Muscle of leg (tissue), 16 donors: ENCODE measurements at places on chromosomes 4 and X. TPM values are rescaled to one million over a fixed set of nuclear protein-coding genes. Genes with fewer than 3 reads are reported as not detected.

- DNase-seq = no peak
Observed at GRCh38 chr4:163697121-163697520, 202.6 kb downstream of the TMA16 start.

DNA sequence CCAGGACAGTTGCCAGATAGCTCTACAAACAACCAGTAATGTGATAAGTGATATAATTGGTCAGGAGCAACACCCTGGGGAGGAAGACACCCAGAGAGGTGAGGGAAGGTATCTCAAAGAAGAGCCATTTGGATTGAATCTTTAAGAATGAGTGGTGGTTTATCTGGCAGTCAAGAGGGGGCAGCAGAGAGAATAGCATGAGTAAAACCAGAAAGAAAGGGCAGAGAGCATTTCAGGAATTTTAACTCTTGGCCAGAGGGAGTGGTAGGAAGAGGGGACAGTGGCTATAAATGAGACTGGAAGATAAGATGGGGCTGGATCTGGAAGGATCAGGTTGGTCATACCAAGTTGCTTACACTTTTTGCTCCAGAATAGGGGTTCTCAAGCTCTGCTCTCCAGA lies 5.9 kb upstream of the SEPTIN6 start:
- DNase-seq = peak; percentile 50

DNA sequence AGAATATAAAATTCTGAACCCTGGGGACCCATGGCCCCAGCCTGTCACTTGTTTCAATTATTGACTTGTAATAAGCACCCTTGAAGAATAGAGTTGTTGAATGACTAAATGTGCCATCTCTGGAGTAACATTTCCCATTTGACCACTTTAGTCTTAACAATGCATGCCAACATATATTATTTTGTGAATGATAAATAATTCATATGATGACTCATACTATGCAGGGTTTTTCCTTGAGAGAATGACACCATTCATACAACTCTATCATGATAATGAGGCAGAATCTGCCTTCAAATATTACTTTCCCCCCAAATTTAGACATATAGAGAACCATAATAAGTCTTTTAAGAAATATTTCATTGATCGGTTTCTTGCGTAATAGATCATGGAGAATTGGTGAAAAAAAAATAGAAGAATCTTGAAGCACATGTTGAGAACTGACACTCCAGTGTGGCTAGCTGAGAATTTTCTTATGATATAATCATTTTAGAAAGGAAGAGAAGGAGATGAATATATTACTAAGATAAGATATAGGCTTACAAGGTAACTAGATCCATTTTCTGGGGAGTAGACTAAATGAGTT lies 404.5 kb downstream of the GRXCR1 start:
- no peak for DNase-seq

DNA sequence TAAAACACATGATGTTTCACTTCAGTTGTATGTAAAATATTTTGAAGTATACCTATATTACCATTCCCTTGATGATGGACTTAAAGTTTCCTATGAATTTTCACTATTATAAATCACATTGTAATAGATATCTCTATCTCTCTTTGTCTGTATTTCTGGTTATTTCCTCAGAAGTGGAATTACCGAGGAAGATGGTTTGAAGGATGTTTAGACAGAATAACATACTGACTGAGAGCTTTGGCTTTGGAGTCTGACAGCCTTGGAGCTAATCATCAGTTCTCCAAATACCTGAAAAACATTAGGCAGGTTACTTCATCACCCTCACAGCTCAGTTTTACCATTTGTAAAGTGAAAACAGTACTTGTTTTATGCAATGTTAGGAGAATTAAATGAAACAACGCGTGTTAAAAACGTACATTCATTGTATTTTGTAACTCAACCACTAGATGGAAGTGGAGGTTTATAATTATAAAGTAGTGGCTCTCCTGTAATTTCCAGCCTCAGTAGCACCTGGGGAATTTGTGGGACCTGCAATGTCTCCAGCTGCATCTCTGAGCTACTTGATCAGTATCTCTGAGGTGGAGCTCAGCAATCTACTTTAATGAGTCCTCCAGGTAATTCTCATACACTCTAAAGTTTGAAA lies 14.3 kb downstream of the JCHAIN start:
- DNase-seq = peak; percentile 48

DNA sequence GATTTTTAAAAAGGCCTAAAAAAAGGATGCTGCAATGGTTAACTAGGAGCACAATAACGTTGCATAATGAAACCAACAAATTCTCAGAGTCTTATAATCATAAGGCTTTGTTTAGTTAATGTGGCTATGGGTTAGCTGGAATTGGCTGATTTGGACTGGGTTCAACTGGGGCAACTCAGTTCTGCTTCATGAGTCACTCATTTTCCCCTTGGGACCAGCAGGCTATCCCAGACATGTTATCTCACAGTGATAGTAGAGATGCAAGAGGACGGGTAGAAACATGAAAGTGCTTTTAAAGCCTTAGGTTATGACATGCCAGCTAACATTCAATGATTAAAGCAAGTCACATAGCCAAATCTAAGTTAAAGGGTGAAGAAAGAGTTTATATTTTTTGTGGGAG lies 189.2 kb upstream of the GK2 start:
- no peak for DNase-seq

DNA sequence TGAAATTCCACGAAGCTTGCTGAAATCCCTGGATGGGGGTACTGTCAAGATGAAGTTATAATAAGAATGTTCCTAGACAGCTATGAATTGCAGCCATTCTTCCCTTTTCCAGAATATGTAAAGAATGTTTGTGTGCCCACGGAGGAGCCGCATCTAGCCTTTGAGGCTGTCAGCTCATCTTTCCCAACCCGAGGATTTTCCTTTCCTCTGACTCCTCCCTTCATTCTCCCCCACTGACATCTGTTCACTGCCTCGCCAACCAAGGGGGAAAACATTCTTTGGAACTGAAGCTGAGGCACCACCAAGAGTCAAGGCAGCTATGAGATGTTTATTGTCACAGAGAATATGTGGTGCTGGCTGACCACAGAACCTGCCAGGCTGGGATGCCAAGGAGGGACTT lies 8.8 kb downstream of the NHSL2 start:
- no peak for DNase-seq

DNA sequence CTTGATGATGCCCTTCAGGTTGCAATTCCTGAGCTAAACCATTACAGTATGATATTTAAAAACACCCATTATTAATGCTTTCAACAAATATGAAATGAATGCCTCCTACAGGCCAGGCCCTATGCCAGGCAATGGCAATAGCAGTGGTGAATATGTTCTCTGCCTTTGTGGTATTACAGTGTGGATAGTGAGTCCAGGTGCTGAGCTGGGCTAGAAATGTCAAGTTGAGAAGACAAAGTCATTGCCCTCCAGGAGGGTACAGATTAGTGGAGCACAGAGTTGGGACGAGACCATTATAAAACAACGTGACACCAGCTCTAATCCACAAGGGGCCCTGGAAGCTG lies 81.9 kb downstream of the RBM47 start:
- DNase-seq = no peak

DNA sequence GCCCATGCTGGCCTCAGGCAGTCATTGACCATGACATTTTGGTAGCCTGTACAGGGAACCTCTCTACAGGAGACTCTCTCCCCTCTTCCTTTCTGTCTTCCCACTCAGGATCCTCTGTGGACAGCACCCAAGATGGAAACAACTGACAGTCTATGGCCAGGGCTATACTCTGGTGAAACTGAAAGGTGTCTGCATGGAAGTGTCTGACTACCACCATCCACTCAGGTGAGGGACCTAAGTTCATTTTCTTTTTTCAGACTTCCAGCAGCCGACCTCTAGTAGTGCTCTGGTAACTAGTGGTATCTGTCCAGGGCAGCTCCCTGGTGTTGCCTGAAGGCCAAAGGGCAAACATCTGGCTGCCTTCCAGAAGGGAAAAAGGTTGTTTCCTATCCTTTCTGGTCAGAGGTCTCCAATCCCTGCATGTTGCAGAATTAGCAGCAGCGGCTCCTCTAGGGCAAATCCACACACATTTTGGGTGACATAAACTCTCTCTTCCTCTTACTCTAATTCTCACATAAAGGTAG lies 804.5 kb downstream of the C4orf33 start:
- DNase-seq = no peak

DNA sequence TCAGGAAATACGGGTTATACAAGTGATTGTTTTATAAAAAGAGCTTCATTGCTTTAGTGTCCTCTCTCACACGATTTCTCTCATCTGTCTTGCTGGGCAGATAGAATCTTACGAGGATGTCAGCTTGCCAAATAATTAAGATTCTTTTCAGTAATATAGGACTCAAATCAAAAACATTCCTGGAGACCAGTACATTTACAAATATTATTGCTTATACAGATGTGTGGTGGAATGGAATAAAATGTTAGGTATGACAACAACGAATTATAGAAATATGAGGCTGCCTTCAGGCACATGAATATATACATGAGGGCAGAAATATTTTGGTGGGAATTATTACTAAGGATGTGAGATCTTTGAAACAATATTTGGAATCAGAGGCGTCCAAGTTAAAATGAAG lies 88.9 kb downstream of the GC start:
- DNase-seq = no peak

- DNase-seq = peak; percentile 12
Observed at GRCh38 chr4:12729384-12729783, 754.8 kb downstream of the RAB28 start.

DNA sequence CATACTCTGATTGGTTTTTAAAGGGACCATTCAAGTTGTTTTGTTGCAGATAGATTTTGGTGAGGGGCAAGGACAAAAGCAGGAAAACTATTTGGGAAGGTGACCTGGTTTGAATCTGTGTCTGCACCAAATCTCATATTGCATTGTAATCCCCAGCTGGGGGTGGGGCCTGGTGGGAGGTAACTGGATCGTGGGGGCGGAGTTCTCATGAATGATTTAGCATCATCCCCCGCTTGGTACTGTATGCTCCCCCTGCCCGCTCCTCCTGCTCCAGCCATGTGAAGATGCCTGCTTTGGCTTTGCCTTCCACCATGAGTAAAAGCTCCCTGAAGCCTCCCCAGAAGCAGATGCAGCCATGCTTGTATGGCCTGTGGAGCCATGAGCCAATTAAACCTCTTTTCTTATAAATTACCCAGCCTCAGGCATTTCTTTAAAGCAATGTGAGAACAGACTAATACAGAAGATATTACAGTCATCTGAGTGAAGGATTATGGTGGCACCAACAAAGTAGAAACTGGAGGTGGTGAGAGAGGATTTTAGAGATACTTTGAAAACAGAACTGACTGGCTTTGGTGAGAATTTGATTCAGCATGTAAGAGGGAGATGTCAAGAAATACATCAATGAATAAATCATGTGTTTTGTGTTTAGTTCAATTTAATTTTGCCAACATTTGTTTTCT lies 14.4 kb downstream of the IL21 start:
- DNase-seq = no peak

NAP1L5 gene
- polyA plus RNA-seq = 10.0 TPM

WNK3 gene
- polyA plus RNA-seq = 2.7 TPM

VCX3B gene
- polyA plus RNA-seq = not detected

CSAG2 gene
- polyA plus RNA-seq = not detected

SPANXD gene
- not detected for polyA plus RNA-seq

SLIT2 gene
- 28.6 TPM for polyA plus RNA-seq

SORBS2 gene
- 24.7 TPM for polyA plus RNA-seq
